ENCODE measurements at places on chromosomes 3 and 15. TPM values are rescaled to one million over a fixed set of nuclear protein-coding genes. Genes with fewer than 3 reads are reported as not detected.

SLC12A1 gene
- not detected for polyA plus RNA-seq

CXCR6 gene
- not detected for polyA plus RNA-seq

SH2D7 gene
- polyA plus RNA-seq = not detected

HIGD2B gene
- polyA plus RNA-seq = not detected

CD200R1 gene
- not detected for polyA plus RNA-seq

SATB1 gene
- polyA plus RNA-seq = 24.1 TPM

XYLB gene
- 2.3 TPM for polyA plus RNA-seq

BLM gene
- 3.8 TPM for polyA plus RNA-seq

PRR23E gene
- polyA plus RNA-seq = not detected

CYP1A2 gene
- polyA plus RNA-seq = not detected

NR2F2 gene
- 60.4 TPM for polyA plus RNA-seq

DUOXA2 gene
- not detected for polyA plus RNA-seq

LPP gene
- polyA plus RNA-seq = 2.1 TPM

LARP6 gene
- 52.1 TPM for polyA plus RNA-seq

CELSR3 gene
- 23.1 TPM for polyA plus RNA-seq

MASP1 gene
- 4.0 TPM for polyA plus RNA-seq

PHLDB2 gene
- 1.2 TPM for polyA plus RNA-seq

FBXO40 gene
- polyA plus RNA-seq = 0.17 TPM

ZBED2 gene
- not detected for polyA plus RNA-seq

ARHGEF3 gene
- 7.3 TPM for polyA plus RNA-seq

ZNF80 gene
- polyA plus RNA-seq = not detected

CCR8 gene
- not detected for polyA plus RNA-seq

SERINC4 gene
- polyA plus RNA-seq = 0.22 TPM

GNAT1 gene
- polyA plus RNA-seq = 0.59 TPM

ANKRD34C gene
- 0.20 TPM for polyA plus RNA-seq

Measured in brain (organoid and tissue), 16 donors.